Stimulated activated CD8-positive, alpha-beta memory T cell treated with anti-CD3 and anti-CD28 coated beads, Interleukin-2, amount 100 ng/mL, for 1 hour (primary cell): ENCODE measurements at places on chromosomes 4 and X.

- no peak for DNase-seq
These were observed 39.7 kb downstream of the VEGFC start for GRCh38 chr4:176753049-176753448.

DNA sequence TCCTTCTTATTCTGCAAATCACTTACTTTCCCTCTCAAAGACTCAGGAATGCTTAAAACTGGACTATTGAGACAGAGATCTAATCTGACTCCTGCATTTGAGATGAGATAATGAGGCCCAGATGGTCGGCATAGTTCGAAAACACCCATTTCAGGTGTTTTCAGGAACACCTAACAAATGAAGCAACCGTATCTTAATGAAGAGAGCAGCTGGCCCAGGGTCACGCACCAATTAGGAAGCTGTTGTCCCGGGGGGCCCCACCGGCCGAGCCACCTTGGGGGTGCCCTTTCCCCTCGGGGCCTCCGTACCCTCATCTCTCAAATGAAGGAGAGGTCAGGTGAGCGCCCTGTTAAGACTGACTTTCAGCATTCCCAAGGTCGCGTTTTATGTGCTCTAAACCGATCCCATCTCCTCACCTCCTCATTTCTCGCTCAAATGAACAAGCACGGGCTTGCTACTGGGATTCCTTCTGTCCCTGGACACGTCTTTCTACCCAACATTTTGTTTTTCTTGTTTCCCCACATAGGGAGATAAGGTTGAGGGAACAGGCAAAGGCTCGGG lies 824 bp downstream of the LRPAP1 start:
- no peak for DNase-seq

GRCh38 chrX:22039541-22039940 lies 7.4 kb downstream of the PHEX start:
- no peak for DNase-seq

DNA sequence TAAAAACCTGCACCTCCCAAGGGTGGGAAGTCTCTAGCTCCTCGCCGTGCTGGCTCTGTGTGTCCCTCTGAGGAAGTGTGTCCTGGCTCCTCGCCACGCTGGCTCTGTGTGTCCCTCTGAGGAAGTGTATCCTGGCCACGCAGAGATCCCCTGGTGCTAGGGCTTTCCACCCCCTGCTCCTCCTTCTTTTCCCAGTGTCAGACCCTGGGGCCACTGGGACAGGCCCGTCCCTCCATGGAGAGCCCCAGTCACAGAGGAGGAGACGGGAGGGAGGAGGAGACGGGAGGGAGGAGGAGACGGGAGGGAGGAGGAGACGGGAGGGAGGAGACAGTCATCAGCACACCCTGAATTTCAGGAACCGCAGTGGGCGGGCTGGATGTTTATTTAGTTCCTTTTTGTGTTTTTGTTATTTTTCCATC lies 53.8 kb upstream of the HGFAC start:
- no peak for DNase-seq

GRCh38 chrX:24241822-24242648 lies 71.8 kb downstream of the SUPT20HL2 start:
- no peak for DNase-seq

GRCh38 chr4:101970547-101971155 lies 180.1 kb downstream of the BANK1 start:
- DNase-seq = no peak

- DNase-seq = no peak
These were observed 2.4 kb downstream of the CNKSR2 start for GRCh38 chrX:21376636-21377035.

GRCh38 chr4:125741825-125742452 lies 427.2 kb downstream of the FAT4 start:
- no peak for DNase-seq

DNA sequence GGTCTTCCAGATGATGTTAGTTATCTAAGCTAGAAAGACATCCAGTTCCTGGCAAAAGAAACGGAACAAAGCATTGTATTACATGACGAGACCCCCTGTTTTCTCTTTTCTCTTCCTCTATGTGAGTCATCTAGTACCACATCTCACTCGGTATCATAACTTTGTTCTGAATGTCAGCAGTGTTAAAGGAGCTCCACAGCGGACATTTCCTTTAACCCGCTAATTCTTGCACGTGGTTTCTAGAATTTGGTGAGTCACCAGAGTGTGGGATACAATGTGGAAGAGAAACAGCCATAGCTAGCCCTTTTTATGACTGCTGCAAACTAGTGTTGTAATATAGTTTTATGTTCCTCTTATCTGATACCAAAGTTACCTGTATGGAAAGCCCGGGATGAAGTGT lies 243.7 kb downstream of the TENM3 start:
- no peak for DNase-seq

DNA sequence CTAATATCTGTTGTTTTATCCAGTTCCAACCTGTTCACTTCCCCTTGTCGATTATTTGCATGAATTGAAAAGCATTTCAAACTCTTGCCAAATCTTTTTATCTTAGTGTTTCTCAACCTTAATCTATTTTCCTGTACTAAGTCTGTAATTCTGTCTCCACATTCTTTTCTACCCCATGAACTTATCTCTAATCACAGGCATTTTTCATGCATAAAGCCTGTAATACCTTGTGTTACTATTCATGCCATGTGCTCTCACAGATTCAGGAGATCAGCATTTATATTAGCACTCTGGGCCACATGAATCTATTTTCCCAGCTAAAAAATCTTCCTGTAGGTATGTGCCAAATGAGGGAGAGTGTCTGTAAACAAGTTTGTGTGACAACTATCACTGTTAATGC lies 1360.9 kb downstream of the STIM2 start:
- DNase-seq = no peak

- no peak for DNase-seq
These were observed 7.7 kb upstream of the HAND2 start for GRCh38 chr4:173537613-173538147.

GRCh38 chr4:15765391-15765790 lies 12.7 kb upstream of the CD38 start:
- DNase-seq = no peak

GRCh38 chr4:175421506-175421905 lies 390.6 kb downstream of the GPM6A start:
- DNase-seq = no peak

DNA sequence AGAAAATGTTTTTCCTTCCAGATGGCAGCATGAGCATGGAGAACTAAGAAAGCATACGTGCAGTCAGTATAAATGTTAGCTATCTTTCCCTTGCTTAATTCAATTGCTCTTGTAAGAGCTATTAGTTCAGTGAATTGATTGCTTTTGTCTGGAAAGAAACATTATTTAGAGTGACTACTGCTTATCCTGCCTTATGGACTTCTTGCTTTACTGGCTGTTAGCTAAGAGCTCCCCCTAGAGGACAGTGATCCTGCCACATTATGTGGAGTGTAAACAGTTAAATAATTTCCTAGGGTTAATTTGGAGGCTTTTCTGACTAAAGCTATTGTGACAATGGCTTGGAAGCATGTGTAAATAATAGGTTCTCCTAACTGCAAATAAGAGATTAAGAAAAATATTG lies 1402.4 kb downstream of the FAM133A start:
- no peak for DNase-seq

GRCh38 chrX:50893047-50893446 lies 17.5 kb upstream of the BMP15 start:
- no peak for DNase-seq

DNA sequence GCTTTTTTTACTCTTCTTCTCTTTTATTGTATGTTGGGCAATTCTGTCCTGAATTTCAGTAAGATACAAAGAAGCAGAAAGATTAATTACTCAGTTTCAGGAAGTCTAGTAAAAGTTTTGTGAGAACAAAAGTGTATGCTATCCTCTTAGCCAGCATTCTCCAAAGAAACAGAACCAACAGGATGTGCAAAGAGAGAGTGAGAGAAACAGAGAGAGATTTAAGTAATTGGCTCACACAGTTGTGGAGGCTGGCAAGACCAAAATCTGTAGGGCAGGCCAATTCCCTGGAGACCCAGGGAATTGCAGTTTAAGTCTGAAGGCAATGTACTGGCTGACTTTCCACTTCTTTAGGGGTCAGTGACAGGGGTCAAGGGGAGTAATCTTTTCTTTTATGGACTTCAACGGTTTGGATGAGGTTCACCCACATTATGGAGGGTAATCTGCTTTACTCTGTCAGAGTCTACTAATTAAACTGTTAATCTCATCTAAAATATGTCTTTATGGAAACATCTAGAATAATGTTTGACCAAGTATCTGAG lies 59.2 kb upstream of the SLC39A8 start:
- no peak for DNase-seq
